ENCODE measurements at places on chromosomes 1 and 21.

GRCh38 chr1:181106022-181106312 is 17.5 kb downstream of the IER5 start:
- H3K4me3 ChIP-seq = peak overlapping the region; percentile 85
- H3K4me1 ChIP-seq = peaks cover 35% of the 10 kb centered on the region
- DNase-seq = no peak
- no peaks in the 10 kb centered on the region for H3K36me3 ChIP-seq
- peak overlapping the region; percentile 89 for H3K27ac ChIP-seq

DNA sequence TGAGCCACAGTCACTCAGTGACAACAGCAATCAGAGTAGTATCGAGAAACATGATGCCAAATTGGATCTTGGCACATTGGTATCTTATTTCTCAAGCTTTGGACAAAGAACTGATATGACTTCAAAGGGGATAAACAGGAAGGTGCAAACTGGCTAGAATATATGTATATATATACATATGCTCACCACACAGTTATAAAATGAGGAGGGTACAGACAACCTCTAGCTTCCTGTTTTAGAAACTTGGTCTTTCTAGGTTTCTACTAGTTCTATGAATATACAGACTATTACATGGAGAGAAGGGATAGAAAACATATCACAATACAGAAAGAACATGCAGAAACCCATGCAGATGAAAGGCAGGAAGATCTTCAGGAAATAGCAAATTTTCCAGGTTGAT is 292.1 kb upstream of the SNX7 start:
- no peaks in the 10 kb centered on the region for H3K27me3 ChIP-seq
- DNase-seq = no peak
- H3K36me3 ChIP-seq = no peaks in the 10 kb centered on the region
- no peak overlapping the region for H3K27ac ChIP-seq
- no peaks in the 10 kb centered on the region for H3K4me1 ChIP-seq

- DNase-seq = no peak
- no peaks in the 10 kb centered on the region for H3K4me1 ChIP-seq
- H3K4me3 ChIP-seq = no peak overlapping the region
- H3K36me3 ChIP-seq = no peaks in the 10 kb centered on the region
- peaks cover 1% of the 10 kb centered on the region for H3K27me3 ChIP-seq
- no peak overlapping the region for H3K27ac ChIP-seq
Measured at GRCh38 chr1:232377494-232377770, 252.5 kb downstream of the SIPA1L2 start.

GRCh38 chr1:236149696-236150228 is 7.4 kb downstream of the GPR137B start:
- H3K4me1 ChIP-seq = peaks cover 8% of the 10 kb centered on the region
- H3K27ac ChIP-seq = no peak overlapping the region
- no peak for DNase-seq

DNA sequence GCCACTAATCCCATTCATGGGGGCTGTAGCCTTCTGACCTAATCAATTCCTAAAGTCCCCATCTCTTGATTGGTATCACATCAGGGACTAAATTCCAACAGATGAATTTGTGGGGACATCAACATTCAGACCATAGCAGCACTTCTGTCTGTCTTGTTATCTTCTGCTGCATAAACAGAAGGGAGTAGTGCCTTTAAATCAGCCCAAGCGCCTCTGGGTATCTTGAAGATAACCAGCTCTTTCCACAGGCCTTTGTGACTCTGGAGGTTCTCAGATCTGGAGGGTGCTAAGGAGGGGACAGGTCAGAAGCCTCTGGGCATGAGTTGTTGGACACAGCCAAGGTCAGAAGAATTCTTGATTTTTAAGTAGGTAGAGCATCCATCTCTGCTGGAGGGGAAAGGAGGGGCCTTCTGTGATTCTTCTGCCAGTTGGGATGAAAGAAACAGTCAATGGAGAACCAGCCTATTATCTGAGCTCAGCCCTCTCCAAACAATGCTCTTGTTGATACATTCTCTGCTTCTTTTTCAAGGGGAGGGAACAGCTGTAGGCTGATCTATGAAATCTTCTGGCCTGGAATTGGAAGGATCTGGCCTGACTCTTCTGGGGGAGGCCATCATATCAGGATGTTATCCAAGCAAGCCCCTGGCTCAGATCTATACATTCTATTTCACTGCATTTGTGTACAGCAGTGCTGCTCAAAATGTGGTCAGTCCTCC is 31.3 kb upstream of the LRIG2 start:
- H3K27me3 ChIP-seq = peaks cover 6% of the 10 kb centered on the region
- DNase-seq = no peak
- no peaks in the 10 kb centered on the region for H3K36me3 ChIP-seq
- no peak overlapping the region for H3K4me3 ChIP-seq

DNA sequence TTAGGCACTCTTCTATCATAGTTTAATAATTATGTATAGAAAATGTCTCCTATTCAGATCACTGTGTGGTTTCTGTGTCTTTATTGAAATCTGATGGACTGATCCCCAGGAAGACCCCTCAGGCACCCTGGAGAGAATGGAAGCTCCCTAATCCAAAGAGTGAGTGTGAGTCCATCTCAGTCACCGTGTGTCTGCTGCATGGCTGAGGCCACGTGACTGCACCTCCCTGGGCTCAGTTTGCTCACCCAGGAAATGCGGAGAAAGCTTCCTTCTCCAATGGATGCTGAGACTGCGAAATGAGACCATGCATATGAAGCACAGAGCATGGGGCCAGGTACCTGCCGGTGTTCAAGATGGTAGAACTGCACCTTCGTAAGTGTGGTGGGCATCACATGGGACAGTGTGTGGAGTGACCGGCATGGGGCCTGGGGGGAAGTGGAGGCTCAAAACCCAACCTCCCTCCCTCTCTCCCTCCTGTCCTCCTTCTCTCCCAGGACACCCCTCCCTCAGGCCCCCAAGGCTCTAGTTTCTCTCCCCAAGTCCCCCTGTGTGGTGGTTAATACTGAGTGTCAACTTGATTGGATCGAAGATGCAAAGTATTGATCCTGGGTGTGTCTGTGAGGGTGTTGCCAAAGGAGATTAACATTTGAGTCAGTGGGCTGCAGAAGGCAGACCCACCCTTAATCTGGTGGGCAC is 557.5 kb downstream of the PTPRU start:
- H3K4me1 ChIP-seq = no peaks in the 10 kb centered on the region
- H3K36me3 ChIP-seq = no peaks in the 10 kb centered on the region
- no peak overlapping the region for H3K4me3 ChIP-seq
- DNase-seq = no peak
- H3K27ac ChIP-seq = no peak overlapping the region
- no peaks in the 10 kb centered on the region for H3K27me3 ChIP-seq
